ENCODE measurements at places on chromosomes 16 and 17.

DNA sequence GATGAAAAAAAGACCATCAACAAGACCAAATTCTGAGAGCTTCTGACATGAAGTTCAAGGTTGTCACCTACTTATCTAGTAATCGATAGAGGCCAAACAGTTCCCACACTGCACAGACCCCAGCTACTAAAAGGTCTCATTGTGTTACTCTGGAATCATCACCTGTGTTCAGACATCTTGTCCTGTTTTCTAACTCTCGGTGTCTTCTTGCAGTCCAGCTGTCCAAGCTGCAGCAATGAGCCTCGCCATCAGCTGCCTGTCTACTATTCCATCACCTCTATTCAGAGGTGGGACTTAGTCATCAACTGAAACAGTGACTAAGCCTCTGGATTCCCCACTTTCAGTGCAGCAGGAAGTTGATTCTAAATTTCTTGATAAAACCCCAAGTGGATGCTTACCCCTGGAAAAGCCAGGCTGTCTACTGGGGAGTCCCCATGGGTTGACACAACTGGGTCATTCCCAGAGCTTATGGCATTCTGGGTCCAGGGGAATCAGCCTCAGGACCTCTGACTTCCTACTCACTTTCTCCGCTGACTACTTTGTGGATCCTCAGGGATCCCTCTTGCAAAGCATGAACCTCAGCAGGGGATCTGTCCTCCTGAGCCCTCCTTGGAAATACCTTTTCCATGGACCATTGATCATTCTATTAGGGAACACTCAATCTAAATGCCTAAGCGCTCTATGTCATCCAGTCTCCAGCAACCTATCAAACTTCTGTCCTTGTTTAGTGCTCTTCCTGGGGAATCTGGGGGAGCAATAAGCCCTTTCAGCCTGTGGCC is 46.5 kb downstream of the HNF1B start:
- DNase-seq: no peak

DNA sequence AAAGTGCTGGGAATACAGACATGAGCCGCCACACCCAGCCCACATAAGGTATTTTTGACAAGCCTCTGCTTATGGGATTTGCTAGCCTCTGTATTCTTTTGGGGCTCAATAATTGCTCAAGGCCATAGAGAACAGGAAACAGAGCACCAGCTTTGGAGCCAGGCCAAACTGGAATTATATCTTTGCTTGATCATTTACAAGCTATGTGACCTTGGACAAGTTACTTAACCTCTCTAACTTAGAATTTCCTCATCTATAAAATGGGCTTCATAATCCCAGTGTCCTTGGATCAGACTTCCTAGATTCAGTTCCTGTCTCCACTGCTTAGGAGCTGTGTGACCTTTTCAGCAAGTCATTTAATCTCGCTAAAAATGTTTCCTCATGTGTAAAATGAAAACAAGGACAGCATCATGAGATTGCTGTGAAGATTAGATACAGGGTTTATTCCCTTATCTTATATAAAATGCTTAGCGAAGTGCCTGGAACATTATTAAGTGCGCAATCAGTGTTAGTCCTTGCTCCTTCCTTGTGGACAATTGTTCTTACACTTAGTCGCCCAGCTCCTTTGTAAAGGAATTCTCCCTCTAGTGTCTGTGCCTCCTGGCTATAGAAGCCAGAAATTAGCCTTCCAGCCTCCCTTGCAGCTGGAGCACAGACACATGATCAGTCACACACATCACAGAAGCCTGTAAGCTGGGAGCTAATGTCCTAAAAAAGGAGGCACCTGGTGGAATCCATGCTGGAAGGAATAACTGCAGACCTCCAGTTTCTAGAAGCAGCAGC is 16.6 kb downstream of the KRT9 start:
- DNase-seq: no peak

DNA sequence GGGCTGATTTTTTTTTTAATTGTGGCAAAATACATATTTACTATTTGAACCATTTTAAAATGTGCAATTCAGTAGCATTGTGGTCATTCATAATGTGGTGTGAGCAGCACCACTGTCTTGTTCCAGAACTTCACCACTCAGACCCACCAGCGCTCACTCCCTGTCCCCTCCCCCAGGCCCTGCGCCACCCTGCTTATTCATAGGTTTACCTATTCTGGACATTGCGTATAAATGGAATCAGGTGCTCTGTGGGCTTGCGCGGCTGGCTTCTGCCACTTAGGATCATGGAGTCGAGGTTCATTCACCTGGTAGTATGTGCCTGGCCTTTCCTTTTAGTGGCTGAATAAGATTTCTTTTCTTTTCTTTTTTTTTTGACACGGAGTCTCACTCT is 59.4 kb downstream of the NT5M start:
- no peak for DNase-seq

DNA sequence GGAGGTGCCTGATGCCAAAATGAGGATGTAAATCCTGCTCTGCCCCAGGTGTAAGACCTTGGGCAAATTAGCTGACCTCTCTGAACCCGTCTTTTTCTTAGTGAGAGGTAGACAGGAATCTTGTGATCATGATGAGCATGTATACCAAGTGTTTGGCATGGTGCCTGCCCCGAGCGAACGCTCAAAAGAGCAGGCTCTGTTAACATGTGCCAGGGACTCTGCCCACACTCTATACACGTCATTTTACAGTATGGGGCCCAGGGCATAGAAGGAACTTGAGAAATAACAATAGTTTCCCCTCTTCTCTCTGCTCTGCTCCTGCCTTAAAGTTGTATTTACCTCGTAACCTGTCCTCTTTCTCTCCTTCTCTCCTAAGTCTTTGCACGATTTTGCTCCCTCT is 9.3 kb upstream of the MAF start:
- no peak for DNase-seq

DNA sequence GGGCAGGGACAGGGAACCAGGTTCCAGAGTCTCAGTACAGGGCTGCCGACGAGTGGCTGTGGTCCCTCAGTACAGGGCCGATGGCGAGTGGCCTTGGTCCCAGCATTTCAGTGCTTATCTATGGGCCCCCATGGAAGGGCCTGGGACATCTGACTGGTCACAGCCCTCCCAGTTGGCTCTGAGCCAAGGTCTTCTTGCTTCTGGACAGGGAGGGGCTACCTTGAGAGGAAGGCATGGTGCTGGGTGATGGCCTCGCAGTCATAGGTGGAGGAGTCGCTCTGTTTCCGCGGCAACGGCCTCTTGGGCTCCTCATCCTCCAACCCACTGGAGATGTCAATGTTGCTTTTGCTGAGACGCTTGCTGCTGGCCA is 32.5 kb downstream of the PIMREG start:
- DNase-seq: no peak

- no peak for DNase-seq
These were observed 20.6 kb downstream of the BLMH start for GRCh38 chr17:30271102-30271501.

DNA sequence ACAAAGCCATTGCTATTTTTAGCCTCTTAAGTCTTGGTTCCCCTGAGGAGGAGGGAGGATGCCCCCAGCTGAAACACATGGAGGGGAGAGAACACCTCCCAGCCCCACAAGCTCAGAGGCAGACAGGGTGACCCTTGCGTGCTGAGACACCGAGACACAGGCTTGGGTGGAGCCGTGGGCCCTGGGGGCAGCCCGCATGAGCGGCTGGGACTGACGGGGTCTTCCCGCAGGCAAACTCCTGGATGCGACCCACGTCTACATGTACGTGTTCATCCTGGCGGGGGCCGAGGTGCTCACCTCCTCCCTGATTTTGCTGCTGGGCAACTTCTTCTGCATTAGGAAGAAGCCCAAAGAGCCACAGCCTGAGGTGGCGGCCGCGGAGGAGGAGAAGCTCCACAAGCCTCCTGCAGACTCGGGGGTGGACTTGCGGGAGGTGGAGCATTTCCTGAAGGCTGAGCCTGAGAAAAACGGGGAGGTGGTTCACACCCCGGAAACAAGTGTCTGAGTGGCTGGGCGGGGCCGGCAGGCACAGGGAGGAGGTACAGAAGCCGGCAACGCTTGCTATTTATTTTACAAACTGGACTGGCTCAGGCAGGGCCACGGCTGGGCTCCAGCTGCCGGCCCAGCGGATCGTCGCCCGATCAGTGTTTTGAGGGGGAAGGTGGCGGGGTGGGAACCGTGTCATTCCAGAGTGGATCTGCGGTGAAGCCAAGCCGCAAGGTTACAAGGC is 9.8 kb downstream of the SLC16A3 start:
- DNase-seq: peak; percentile 87

GRCh38 chr16:31022544-31023251 is 10.7 kb upstream of the STX4 start:
- no peak for DNase-seq

- DNase-seq: no peak
These were observed 45.3 kb downstream of the GLG1 start for GRCh38 chr16:74561626-74562025.

Measured in anterior cingulate cortex (tissue), 58 donors.